ENCODE measurements at places on chromosomes 6 and 20.

DNA sequence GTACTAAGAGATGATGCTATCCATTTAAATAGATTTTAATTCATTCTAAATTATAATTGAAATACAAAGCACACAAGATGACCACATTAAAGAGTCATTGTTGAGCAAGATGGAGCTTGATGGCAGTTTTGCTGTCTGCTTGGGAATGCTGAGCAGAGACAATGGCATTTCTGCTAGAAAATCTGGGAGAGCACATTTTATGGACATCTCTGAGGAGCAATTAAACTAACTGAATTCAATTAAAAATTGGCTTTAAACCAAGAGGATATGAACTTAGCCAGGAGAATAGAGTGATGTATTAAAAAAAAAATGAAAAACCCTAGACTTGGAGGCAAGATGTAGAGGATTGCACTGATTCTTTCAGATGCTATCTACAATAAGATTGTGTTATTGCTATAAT lies 19.1 kb upstream of the ADGRB3 start:
- DNase-seq = no peak

DNA sequence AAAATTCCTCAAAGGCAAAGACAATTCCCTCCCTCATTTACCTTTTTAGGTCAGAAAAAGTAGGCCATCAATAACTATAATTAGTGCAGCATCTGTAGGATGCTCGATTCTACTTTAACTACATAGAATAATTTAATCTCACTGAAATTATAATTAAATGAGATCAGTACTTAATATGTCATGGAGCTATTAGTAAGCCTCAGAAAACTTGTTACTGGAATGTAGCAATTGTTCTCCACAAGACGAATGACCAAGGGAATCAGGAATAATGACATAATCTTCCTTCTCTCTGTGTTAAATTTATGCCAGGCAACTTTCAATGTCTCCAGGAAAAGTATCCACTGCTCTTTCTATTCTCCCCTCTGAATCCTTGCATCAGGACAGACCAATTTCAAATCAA lies 34.1 kb downstream of the SESN1 start:
- DNase-seq = no peak

DNA sequence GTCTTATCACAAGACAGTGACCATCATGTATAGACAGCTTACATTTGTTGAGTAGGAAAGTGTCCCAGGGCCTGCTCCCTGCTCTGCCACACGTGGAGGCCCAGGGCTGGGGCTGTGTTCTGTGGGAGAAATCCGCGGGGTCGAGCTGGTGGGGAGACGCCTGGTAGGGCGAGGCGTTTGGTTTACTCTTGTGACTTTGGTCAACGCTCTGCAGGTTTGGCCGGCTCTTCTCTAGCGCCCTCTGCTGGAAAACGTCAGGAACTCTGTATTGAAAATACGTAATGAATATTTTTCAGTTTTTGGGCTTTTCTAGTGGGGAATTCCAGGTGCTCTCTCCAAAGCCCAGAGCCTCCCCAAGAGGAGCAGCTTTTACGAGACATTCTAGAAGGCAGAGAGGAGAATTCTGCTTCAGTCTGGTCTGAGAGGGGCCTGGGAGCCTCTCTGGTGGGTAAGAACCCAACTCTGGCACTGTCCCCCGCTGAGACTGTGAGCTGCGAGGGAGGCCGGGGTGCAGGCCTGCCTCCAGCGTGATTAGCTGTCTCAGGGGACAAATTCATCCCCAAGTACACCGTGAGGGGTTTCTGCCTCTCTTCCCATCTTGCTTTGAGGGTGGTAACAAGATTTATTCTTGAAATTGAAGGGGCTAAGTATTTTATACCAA lies 112.6 kb upstream of the RALGAPA2 start:
- DNase-seq = peak; percentile 14

DNA sequence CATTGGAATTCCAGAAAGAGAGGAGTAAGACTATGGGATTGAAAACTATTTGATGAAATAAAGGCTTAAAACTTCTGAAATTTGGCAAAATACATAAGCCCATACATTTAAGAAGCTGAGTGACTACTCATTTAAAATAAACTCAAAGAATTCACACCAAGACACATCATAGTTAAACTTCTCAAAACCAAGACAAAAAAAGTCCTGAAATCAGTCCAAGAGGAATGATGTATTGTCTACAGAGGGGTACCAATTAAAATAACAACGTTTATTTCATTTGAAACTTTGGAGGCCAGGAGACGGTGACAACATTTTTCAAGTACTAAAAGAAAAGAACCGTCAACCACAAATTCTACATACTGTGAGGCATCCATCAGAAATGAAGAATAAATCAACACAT lies 841.4 kb upstream of the MAP3K7 start:
- DNase-seq = no peak

- DNase-seq = no peak
These were observed 220.0 kb downstream of the ANKRD60 start for GRCh38 chr20:58008413-58008812.

DNA sequence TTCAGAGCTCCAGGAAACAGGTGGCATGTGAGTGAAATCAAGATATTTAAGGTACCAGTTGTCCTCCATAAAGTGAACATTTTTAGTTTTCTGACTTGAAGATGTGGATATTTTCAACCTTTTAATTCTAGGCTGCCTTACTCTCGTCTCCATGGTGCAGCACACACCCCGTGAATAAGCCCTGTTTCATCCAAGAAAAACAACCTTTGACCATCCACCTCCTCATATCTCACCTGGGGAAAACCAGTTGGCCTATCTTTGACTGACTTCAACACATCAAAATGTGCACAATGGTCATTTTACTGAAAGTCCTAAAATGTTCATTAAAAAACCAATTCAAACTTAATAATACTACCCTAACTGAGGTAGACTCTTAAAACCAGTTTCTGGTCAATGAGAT lies 73.8 kb upstream of the CD2AP start:
- no peak for DNase-seq

DNA sequence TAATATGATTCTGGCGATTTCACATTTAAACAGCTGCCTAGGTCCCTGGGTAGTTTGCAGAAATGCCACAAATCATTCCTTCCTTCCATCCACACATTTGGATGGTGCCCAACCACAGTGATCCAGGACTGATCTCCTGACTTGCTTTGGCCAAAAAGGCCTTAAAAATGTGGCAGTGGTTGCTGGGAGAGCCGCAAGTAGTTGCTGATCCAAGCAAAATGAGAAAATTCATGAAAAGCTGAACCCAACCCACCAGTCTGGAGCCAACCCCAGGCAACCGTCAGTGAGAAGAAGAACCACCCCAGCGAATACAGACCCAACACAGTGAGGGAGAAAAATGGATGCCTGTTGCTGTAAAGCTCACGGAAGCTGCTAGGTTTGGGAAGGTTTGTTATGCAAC lies 25.1 kb downstream of the RALGAPA2 start:
- no peak for DNase-seq

- DNase-seq = no peak
These were observed 241.0 kb downstream of the DLL1 start for GRCh38 chr6:170049641-170050561.

DNA sequence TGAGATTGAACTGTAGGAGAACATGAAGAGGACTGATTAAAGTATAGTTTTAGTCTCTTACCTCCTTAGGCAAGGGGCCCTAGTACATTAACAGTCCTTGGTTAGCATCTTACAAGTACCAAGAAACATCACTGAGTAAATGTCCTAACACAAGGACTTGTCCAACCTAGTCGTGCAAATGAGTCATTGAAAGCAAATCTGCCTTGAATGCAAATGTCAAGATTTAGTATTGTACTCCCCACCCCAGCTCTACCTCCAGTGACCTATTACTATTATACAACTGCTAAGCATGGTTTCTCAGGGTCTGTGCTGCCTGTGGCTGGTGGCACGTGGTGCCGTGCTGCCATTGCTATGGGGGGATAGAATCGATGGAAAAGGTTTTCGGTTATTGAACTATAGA lies 138.4 kb downstream of the PLCB4 start:
- DNase-seq = no peak

DNA sequence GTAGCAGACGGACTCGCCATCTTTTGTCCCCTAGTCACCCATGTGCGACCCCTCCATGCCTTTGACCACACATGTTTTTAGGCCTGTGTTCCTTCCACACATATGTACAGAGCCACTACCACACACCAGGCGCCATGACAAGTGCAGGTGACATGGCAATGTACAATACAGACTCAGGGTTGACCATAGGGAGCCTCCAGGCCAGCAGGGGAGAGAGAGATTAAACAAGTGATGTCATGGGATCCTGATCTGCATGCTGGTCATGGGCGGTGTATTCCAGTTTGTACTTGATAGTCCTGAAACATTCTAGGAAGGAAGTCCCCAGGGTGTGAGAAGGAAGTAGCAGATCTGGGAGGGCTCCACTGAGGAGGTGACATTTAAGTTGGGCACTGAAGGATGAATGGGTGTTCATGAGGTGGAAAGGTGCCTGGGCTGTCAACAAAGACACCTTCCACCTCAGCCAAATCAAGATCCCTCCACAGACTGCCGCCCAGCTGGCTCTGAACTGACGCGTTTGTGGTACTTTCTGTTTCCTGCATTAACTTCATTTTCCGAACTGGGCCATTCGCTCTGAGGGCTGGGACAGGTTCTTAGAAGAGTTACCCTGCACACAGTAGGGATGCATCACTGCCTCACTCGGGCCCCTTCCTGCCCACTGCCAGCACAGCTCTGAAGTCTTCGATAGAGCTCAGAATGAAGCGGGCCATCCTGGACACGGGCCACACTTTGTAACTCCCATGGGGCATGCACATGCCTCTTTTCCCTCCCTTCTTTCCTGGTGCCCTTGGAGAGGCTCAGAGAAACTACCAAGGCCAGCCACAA lies 94.0 kb downstream of the NOL4L start:
- no peak for DNase-seq

- no peak for DNase-seq
These were observed 42.3 kb upstream of the TBC1D7 start for GRCh38 chr6:13370623-13371022.

DNA sequence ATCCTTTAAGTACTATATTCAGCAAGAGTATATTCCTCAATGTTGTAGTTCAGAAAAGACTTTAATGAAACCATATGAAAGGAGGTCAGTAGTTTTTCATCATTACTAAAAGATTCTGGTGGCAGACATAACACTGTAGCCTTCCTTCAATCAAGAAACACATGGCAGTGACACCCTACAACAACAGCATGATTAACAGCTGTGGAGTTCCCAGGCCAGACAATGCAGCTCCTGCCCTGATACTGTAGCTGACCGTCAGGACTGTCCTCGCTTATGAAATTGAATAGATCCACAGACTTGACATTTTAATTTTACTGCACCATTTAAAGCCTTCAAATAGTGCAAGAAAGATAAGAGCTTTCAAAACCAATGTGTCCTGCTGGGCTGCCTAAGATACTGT lies 43.6 kb downstream of the USP45 start:
- DNase-seq = no peak

GRCh38 chr20:6959900-6960312 lies 192.4 kb downstream of the BMP2 start:
- no peak for DNase-seq

DNA sequence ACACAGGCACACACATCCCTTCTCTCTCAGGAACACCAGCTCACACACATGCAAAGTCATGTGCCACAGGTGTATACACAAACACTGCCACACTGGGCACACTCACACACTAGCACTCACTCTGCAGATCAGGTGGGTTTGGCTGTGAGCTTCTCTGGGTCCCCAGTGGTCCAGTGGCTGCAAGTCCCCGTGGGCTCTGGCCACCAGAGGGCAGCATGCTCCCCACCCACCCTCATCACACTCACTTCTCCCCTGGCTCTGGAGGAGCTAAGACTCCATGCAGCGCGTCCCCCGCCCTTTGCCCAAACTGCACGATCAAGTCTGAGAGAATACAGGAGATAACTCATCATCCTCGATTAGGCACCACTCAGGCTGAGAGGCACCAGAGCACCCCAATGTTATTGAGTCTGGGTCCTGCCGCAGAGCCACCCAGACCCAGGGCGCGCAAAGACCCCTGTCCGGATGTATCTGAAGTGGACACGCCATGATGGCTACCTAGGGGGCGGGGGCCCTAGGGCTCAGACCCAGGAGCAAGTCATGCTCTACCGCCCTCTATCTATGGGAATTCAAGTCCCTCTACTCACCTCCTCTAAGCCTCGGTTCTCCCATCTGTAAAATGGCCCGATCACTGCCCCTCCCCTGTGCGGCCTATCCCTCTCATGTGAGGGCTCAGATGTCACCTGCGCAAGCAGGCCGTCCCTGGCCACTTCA lies 90.5 kb downstream of the GRM4 start:
- peak; percentile 36 for DNase-seq

DNA sequence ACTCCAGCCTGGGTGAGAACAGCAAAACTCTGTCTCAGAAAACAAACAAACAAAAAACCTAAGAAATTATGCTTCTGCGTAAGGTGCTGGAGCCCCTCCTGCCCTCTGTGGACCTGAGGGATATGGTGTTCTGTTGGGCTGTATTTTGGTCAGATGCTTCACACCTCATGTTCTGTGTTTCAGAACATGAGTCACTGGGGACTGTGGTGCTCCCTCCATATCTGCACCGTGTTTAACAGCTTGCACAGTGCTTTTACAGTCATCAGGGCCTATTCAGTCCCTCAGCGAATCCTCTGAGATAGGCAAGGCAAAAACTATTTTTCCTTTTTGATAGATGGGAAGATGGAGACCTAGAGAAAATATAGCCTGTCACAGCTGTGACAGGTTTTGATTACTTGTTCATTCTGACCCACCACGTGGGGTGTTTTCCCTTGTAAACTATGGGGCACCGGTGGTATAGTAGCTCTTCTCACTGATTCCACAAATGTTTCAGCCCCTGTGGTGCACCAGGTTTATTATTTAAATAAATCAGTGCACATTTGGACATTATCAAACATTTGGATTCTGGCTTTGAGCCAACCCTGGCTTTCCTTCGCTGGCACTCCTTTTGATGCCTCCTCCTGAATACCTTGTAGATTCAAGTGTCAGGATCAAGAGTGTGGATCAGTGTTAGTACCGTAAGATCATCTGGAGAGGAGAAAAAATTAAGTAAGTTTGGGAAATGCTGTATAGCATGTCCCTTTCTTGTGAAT lies 9.6 kb downstream of the TTPAL start:
- no peak for DNase-seq

DNA sequence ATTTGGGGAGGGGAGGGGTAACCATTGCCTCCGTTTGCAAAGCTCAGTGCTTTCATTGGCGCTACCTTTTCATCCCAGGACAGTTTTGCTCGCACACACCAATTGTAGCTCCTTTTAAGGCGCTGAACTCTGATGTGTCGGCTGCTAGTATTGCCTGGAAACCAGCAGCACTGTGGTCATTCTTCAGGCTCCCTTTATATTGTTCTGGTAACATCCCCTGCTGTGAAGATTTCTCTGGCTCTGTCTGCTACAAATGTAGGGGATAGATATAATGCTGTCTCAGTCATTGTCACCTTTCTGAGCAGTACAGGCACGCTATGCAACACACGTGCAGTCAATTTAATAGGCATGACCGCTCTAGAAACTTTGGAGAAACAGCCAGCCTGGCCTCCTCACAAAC lies 172.9 kb upstream of the SASH1 start:
- DNase-seq = no peak

All from T follicular helper cell (primary cell).